Activated CD8-positive, alpha-beta memory T cell treated with anti-CD3 and anti-CD28 coated beads, Interleukin-2, amount 50 U/mL, for 4 hours (primary cell): ENCODE measurements at places on chromosomes 7 and 10.

DNA sequence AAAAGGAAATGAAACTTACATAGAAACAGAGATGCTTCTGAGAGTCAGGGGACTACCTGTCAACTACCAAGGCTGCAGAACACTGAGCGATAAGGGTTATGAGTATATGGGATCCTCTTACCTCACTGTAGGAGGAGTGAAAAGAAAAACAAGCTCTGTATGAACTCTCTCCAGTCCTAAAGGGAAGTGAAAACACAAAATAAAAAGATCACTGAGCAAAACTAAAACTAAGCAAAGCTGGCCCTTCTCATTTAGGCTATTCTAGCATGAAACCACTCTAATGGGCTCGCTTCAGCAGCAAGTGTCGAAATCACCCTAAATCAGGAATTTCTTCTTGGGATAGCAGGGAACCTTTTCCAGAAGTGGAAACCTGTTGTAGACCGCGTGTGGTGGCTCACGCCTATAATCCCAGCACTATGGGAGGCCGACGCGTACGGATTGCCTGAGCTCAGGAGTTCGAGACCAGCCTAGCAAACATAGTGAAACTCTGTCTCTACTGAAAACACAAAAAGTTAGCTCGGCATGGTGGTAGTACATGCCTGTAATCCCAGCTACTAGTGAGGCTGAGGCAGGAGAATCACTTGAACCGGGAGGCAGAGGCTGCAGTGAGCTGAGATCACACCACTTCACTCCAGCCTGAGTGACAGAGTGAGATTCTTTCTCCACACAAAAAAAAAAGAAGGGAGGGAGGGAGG, 27.0 kb downstream of the DCLRE1C start:
- no peak for DNase-seq

DNA sequence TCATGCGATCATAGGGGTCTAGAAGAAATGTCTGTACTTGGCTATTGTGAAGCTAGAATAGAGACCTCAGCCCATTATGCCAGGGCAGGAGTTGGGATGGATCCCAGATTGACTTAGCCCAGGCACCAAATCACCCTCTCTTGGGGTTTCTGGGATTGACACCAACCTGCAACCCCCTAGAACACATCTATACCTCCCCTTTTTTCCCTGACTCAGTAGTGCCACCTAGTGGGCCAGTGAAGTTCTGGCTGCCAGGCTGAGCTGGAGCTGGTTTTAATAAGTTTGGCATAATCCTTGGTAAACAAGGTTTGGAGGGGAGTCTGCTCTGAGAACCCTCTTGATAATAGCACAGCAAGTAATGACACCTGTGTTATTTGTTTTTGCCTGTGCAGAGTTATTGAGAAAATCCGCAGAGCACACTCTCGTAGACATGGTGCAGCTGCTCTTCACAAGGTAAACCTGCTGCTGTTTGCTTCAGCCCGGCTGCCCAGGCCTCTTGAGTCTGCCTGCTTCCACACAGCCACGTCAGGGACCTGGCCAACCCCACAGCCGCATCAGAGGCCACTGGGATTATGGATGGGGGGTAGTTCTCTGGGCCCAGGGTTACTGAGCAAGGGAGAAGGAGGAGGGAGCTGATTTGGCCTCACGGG, 43.3 kb upstream of the NFKB2 start:
- peak; percentile 74 for DNase-seq

GRCh38 chr10:5632446-5632845, 33.9 kb downstream of the ASB13 start:
- DNase-seq, result no peak

- DNase-seq, result peak; percentile 77
Measured at GRCh38 chr10:73771722-73772280, 10.0 kb upstream of the CHCHD1 start.

DNA sequence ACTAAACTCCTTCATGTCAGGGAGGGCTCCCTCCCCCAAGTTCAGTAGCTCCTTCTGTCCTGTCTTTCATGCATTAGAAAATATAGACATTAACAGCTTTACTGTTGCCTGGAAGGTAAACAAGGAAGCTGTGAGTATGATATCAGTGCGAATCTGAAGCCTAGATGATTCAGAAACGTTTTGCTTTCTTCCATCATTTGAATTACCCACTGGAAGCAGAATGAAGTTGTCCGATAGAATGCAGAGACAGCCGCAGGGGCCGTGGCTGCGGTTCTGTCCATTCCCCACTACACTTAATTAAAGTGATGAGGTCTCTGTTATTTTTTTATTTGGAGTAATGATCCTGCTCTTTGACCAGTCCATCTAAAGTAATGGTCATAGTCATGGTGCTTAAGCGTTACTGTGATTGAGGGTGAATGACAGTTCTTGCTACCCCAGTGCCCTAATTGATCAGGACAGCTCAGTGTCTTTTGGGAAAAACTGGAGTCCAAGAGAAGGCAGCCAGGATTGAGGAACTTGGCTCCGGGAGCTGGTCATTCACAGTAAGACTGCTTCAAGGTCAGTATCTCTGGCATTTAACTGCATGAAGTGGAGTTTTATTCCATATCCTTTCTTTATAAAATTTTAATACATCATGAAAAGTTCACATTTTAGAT, 69.9 kb downstream of the PTPRE start:
- no peak for DNase-seq

GRCh38 chr10:1896153-1896552, 158.8 kb upstream of the ADARB2 start:
- no peak for DNase-seq

- no peak for DNase-seq
Measured at GRCh38 chr7:49327155-49327554, 402.8 kb downstream of the CDC14C start.

GRCh38 chr7:131002600-131002999, 268.6 kb upstream of the KLF14 start:
- DNase-seq, result no peak

DNA sequence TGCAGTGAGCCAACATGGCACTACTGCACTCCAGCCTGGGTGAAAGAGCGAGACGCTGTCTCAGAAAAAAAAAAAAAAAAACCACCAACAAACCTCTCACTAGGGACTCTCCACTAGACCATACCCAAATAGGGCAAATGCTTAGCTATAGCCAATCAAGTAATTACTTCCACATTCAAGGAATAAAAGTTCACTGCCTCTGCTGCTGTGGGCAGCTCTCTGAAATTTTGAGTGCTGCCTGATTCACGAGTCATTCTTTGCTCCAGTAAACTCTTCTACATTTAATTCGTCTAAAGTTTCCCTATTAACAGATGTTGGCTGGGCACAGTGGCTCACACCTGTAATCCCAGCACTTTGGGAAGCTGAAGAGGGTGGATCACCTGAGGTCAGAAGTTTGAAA, 4.7 kb upstream of the NRBF2 start:
- DNase-seq, result no peak
